ENCODE measurements at places on chromosomes 2 and 18.

GRCh38 chr2:74587664-74588277, 33.3 kb downstream of the DOK1 start:
- peak; percentile 78 for DNase-seq

GRCh38 chr2:223026357-223027110, 25.5 kb upstream of the KCNE4 start:
- no peak for DNase-seq

GRCh38 chr2:136448432-136448831, 316.9 kb upstream of the THSD7B start:
- no peak for DNase-seq

GRCh38 chr18:11517704-11518103, 91.7 kb upstream of the SLC35G4 start:
- no peak for DNase-seq

DNA sequence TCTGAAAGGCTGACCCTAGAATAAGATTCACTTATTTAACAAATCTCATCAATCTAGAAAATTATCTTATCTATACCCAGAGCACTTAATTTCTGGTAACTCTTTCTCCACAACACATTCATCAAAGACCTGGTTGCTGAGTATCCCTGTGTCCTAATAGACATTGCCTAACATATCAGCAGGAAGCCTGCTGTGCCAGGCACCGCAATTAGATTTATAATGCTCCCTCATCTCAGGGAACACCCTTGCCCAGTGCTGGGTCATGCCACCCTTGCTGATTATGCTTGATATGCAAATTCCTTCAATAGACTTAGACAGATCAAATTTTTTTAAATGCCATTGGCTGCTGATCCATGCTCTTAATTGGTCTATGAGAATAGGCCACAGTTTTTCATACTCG, 3.8 kb downstream of the DSG1 start:
- no peak for DNase-seq

GRCh38 chr18:5894611-5895298, 567 bp downstream of the TMEM200C start:
- DNase-seq, result no peak

DNA sequence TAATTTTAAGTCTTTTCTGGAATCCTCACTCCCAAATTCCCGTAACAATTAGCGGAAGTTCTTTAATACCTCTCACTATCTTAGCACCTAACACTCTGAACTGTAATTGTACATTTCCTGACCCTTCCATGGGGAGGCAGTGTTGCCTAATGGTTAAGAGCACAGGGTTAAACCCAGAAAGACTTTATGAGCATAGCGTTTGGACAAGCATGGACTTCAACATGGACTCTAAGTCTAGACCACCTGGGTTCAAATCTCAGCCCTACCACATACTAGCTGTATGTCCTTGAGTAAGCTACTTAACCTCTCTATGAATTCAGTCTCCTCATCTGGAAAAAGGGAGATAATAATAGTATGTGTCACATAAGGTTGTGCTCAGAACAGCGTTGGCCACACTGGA, 13.0 kb downstream of the ANTXR1 start:
- DNase-seq, result peak; percentile 33

Measured in CD4-positive, alpha-beta T cell treated with Interleukin-17A for 1 hour (primary cell).